NCI-H69 (cell line): ENCODE measurements at places on chromosomes 16 and 17.
A peak's percentile ranks its signal among the peaks of the same experiment; 100 is the strongest.

DNA sequence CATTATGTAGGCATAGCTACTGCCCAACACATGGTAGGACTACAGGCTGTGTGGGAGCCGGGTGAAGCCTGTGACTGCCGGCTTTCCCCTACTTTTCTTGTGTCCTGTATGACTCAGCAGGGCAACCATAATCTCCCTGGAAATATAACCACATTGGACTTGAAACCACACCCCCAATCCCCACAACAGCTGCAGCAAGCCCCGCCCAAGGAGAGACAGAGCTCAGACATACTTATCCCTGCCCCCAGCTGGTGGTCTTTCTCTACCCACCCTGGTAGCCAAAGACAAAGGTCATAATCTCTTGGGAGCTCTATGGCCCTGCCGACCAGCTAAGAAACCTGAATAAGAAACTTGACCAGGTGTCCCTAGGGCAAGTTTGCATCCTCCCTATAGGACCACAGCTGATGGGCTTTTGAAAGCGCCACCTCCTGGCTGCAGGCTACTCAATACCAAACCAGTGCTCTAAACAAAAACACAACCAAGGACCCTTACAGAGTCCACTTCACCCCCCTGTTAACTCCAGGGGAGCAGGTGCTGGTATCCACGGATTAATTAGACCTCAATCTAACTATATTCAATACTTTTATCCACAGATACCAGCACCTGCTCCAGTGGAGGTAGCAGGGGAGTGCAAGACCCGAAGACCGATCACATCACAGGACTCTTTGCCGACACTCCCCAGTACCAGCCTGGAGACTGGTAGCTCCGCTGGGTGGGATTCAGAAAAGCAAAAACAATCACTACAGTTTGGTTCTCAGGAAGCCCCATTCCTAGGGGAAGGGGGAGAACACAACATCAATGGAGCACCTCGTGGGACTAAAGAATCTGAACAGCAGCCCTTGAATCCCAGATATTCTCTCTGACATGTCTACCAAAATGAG is 91.2 kb downstream of the IRX5 start:
- DNase-seq = peak; percentile 4

GRCh38 chr17:31838636-31839225 is 20.3 kb downstream of the COPRS start:
- no peak for DNase-seq

DNA sequence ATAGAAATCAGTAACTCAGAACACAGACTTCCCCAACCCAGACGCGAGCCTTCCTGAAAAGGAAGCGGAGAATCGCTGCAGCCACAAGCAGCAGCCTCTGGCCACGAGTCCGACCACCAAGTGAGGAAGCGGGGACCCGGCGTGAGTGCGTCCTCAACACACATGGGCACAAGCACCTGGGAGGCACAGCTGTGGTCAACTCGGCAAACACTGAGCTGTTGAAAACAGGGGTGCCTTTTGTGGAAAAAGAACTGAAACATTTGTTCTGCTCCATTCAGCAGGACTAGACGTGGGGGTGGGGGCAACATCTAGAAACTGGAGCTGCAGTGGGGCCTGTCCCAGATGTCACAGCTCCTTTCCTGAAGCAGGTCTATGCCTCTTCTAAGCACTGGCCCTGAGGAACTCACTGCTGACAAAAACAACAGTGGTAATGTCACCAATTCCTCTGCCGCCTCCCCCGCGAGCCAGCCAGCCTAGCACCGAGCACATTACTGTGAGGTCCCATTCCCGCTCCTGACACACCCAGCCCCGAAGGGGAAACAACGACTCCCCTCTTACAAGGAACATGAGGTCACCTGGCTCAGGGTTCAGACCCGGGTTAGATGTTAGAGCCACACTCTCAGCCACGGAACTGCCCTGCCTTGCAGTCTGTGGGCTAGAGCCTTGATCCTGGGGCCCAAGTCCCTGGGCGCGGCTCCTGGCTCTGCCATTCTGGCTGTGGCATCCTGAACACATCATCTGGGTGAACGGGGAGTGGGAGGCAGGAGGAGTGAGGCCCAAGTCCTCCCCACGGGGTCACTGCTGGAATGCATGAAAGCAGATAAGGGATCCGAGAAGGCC is 29.0 kb downstream of the KDM8 start:
- no peak for DNase-seq

GRCh38 chr17:78240012-78240655 is 8.7 kb downstream of the TMEM235 start:
- no peak for DNase-seq

- DNase-seq = peak; percentile 53
These were observed 1.2 kb downstream of the PCGF2 start for GRCh38 chr17:38746849-38747462.

DNA sequence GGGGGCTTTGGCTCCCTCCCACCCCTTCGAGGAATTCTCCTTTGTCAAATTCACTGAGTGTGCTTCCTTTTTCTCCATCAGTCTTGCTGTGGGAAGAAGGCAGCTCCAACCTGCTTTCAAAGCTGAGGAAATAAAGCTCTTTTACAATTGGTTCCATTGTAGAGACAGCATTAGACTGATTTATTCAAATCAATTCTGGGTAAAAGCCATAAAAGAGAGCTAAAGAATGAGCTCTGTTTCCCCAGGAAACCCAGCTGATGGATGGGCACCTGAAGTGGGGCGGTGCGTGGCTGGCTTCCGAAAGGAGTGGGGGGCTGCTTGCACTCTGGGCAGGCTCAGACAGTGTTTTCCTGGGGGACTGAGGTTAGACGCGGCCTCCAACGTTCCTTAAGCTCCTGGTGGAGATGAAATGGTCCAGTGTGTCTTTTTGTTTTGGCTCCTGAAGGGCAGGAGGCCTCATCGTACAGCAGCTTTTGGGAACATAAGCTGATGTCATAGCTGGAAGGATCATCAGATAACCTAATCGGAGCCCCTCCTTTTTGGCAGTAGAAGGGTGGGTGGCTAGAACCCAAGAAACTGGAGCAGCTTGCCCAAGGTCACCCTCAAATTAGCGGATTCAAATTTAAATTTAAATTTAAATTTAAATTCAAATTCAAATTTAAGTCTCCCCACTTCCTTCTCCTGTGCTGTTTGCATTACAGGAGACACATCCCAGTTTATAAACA is 128.5 kb upstream of the EEF2KMT start:
- DNase-seq = no peak

- no peak for DNase-seq
These were observed 161.5 kb downstream of the C16orf78 start for GRCh38 chr16:49534901-49535610.

DNA sequence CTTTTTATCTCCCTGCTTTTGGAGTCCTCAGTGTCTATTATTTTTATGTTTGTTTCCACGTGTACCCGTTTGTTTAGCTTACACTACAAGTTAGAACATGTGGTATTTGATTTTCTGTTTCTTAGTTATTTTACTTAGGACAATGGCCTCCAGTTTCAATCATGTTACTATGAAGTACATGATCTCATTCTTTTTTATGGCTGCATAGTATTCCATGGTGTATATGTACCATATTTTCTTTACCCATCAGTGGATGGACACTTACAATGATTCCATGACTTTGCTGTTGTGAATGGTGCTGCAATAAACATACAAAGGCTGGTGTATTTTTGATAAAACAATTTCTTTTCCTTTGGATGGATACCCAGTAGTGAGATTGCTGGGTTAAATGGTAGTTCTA is 269.5 kb downstream of the HS3ST3A1 start:
- no peak for DNase-seq

DNA sequence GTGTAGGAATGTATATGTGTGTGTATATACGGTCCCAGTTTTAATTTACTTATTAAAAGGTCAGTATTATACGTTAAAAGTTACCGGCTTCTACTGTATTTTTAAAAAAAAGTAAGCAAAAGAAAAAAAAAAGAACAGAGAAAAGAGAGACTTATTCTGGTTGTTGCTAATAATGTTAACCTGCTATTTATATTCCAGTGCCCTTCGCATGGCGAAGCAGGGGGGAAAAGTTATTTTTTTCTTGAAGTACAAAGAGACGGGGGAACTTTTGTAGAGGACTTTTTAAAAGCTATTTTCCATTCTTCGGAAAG is 1.6 kb downstream of the NOG start:
- no peak for DNase-seq

DNA sequence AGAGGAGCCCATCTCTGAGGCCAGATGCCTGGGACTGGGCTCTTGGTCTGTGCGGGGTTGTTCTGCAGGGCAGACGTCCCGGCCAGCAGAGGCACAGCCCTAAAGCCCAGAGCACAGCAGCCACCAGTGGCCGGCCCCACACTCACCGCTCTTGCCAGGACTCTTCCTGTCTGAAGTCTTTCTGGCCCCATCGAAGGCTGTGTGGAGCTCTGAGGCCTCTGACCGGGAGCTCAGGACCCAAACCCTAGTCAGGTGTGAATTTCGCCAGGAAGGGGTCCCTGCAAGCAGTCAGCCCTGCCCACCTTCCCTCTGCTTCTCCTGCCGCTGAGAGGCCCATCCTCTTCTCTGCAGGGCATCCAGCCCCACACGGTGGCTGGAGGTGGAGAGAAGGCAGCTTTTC is 10.7 kb downstream of the ACSF3 start:
- DNase-seq = no peak

- DNase-seq = no peak
These were observed 62.4 kb upstream of the FA2H start for GRCh38 chr16:74837056-74837455.

DNA sequence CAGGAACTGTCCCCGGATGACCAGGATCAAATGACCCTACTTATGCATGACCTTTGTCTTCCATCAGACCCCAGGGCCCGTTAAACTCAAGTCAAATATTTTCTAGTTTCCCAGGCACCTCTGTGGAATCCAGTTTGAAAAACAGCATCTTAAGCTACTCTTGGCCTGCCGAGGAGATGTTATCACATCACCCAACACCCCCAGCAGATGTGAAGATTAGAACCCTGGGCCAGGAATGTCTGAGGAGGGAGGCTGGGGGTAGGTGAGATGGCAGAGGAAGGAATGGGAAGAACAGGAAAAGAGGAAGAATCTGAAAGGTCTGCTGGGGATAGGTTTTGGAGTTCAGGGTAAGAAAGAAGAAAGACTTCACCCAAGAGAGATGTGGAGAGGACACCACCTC is 79.2 kb downstream of the AXIN2 start:
- DNase-seq = no peak

- DNase-seq = peak; percentile 78
These were observed 16.7 kb downstream of the RFFL start for GRCh38 chr17:35046740-35047283.

DNA sequence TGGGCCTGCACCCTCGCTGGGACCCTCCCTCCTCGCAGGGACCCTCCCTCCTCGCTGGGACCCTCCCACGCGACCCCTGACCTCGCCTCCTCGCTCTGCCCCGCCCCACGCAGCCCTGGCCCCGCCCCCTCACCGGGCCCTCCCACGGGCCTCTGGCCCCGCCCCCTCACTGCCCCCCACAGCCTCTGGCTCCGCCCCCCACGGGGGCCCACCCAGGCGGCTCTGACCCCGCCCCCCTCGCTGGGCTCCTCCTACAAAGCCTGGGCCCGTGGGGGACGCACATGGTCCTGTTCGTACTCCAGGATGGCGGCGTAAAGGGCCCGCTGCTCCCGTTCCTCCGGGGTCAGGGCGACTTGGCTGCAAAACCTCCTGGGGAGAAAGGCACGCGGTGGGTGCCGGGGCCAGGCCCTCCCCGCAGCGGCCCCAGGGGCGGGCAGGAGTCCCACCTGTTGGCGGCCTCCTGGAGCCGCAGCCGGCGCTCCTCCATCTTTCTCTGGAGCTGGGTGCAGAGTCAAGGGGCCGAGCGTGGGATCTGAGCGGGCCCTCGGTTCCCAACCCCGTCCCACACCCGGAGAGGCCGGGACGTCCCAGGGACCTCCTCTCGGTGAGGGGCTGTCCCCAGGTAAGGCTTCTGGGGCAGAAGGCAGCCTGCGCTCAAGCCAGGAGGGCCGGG is 9.0 kb downstream of the VPS9D1 start:
- DNase-seq = peak; percentile 65

DNA sequence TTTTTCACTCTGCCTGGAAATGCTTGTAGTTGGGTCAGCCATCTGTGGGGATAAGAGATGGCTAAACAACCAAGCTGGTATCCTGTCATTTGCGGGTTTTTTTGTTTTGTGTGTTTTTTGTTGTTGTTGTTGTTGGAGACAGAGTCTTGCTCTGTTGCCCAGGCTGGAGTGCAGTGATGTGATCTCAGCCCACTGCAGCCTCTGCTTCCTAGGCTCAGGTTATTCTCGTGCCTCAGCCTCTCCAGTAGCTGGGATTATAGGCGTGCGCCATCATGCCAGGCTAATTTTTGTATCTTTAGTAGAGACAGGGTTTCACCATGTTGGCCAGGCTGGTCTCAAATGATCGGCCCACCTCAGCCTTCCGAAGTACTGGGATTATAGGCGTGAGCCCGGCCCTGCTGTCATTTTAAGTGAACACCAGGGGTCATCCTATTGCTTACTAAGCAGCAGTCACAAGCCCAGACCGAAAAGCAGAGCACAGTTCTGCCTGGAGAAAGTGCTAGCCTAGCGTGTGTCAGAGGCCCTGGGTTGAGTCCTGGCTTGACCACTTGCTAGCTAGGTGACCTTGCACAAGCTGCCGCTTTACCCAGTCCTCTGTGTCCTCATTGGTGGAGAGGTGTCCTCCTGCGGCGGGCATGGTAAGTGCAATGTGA is 4.6 kb downstream of the SMCR8 start:
- DNase-seq = peak; percentile 41

- DNase-seq = no peak
These were observed 71.8 kb downstream of the LMF1 start for GRCh38 chr16:898761-899682.

DNA sequence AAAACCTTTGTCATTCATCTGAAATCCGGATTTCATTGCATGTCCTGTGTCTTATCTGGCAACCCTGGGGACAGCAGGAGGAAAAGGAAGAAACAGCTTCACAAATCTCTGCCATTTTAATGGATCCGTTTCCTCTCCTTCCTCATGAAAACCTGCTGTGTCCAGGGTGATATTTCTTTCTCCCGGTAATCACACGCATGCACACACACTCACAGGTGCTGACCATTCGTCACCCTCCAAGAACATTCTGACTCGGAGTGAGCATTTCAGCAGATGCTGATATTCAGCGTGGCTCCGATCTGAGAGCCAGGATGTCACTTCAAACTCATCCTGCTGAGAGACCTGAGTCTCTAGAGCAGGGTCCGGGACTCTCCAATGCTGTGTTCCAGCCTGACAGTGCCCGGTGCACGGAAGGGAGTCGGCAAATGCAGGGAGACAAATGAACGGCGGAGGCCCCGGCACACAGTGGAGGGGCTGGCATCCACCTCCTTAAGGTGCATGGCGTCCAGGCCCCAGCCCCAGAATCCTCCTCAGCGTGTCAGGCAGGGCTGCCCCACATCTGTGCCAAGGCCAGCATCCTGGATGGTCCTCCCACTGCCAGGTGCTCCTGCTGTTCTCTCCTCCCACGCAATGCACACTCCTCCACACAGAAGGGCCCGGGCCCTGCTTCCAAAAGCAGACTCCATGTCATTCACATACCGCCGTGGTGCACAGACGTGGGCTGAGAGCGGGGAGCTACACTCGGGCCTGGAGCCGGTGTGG is 70.7 kb downstream of the RBFOX3 start:
- DNase-seq = no peak
